Activated CD4-positive, alpha-beta T cell treated with anti-CD3 and anti-CD28 coated beads, Interleukin-10, Interleukin-2, amounts not matched to agents 100 ng/mL and 50 ng/mL, durations not matched to agents 16 hours and 8 hours (primary cell): ENCODE measurements at places on chromosomes 16 and 17.

DNA sequence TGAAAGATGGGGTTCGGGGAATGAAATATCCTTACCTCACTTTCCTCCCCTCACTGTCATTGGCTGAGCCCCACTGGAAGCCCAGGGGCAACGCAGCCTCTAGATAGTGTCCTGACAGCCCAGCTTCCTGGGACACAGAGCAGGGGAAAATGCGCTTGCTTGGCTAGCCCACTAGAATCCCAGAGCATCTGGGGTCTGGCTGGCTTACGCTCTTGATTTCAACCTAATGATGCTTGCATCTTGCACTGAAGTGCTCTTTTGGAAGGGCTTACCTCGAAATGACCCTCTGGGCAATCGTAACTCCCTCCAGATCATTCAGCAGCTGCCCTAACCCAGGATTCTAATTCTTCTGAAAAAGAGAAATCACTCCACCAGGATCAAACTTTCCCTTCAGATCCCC is 147.6 kb downstream of the SOX9 start:
- DNase-seq, result no peak

DNA sequence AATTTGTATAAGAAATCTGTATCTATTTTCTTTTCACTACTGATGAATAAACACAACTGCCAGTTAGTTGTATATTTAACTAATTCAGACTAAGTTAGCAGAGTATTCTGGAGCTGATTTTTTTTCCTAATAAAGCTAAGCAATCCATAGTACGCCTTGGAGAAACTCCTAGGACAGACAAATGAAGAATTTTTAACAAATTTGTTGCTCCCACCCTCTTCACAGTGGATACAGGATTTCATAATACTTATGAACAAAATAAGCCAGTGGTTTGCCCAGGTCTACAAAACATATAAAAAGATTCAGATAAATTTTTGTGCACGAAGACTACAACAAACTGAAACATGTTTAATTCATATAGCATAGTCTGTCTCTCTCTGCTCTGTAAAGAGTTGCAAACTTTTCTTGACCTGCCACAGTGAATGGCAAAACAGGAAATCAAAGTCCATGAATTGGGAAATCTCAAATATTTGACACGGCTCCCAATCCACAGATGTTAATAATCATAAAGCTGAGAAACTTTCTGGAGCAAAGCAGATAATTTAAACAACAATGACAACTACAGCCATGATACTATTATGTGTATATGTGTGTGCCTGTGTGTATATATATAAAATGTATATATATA is 594 bp upstream of the ABCA6 start:
- no peak for DNase-seq

GRCh38 chr17:3479988-3480387 is 4.2 kb downstream of the ASPA start:
- no peak for DNase-seq

DNA sequence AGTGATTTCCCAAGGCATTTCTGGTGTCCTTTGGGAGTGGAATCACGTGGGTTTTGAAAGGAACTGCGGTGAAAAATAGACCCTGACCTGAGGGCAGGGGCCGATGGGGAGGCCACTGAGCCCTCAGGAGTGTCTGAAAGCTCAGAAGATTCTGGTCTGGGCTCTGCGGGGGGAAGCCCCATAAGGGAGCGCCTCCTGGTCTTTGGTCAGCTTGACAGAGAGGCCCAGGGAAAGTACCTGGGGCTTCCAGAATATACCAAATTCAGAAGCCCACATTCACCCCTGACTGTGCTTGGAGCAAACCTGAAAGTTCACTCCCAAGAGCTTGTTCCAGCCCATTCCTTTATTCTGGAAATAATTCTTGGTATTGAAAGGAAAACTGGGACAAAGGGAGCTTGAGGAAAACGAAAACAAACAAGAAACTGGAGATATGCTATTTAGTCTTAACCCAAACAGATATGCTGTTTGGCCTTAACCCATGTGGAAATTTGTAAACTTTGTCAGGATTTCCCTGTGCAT is 23.2 kb upstream of the NAGLU start:
- DNase-seq, result no peak

GRCh38 chr16:85856079-85856478 is 42.9 kb upstream of the IRF8 start:
- no peak for DNase-seq
